Heart left ventricle (tissue), 16 donors: ENCODE measurements at places on chromosomes 5 and 9. TPM values are rescaled to one million over a fixed set of nuclear protein-coding genes. Genes with fewer than 3 reads are reported as not detected.

LHX6 gene
- total RNA-seq: 6.5 TPM

TLX3 gene
- not detected for total RNA-seq

SLC6A19 gene
- total RNA-seq: not detected

CAMK4 gene
- total RNA-seq: not detected

- no peak for DNase-seq
Observed at GRCh38 chr5:154406231-154406630, 39.6 kb upstream of the SAP30L start.

- DNase-seq: no peak
Observed at GRCh38 chr9:75826314-75826713, 64.2 kb upstream of the PCSK5 start.

GRCh38 chr5:136209346-136209910 lies 16.5 kb upstream of the SMIM32 start:
- no peak for DNase-seq

GRCh38 chr5:133627180-133627579 lies 14.8 kb upstream of the FSTL4 start:
- DNase-seq: no peak

- DNase-seq: no peak
Observed at GRCh38 chr5:118224546-118224945, 763.8 kb downstream of the DTWD2 start.
